Activated naive CD8-positive, alpha-beta T cell treated with anti-CD3 and anti-CD28 coated beads, Interleukin-2, amount 50 U/mL, for 24 hours (primary cell): ENCODE measurements at places on chromosomes 3 and 15.
A peak's percentile ranks its signal among the peaks of the same experiment; 100 is the strongest.

DNA sequence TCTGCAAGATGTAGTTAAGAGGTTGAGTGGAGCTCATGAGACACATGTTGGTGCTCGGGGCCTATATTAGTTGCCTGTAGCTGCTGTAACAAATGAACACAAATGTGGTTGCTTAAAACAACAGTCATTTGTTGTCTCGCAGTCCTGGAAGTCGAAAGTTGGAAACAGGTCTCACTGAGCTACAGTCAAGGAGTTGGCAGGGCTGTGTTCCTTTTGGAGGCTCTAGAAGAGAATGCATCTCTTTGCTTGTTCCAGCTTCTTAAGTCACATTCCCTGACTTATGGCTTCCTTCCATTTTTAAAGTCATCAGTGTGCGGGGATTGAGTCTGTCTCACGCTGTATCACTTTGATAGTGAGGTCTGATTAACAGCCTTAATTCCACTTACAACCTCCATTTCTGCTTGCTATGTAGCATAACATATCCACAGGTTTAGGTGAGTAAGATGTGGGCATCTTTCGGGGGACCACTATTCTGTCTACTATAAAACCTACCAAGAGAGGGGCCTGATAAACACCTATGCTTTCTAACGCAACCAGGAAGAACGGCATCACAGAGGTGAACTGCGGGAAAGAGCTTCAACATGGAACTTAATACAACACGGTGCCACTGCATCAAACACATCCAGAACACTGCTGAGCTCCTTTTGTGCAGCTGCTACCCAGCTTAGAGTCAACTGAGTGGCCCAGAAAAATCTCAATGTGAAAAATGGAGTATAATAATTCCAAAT, 119.4 kb downstream of the ATP10A start:
- DNase-seq, result no peak

DNA sequence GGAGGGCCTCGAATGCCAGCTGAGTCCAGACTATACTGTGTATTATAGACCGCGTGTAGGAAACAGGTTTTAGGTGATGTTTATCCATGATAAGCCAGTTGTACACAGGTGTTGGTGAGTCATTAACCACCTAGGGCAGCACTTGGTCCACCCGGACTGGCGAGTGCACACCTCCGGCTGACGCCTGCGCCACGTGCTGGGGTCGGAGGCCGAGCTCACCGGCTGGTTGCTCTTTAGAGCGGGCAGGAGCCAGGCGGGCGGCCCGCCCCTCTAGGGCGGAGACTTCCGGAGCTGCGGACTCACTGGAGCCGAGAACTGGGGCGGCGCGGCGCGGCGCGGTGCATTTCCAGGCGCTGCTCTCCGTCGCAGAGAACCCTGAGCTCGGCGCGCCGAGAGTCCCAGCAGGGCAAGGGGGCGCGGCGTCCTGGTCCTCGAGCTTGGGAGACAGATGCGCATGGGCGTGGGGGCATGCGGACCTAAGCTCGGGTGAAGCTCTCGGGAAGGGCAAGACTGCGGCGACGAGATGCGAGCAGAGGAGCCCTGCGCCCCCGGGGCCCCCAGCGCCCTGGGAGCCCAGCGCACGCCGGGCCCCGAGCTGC, at the start of gene ESYT3:
Gene ESYT3, plus strand, starts transcription at position 341 of the 599 bp plus-strand sequence. Its CDS starts 183 bp downstream, at position 524.
- DNase-seq, result peak; percentile 69

- DNase-seq, result no peak
Measured at GRCh38 chr3:175005881-175006280, 146.7 kb downstream of the NAALADL2 start.

- DNase-seq, result peak; percentile 36
Measured at GRCh38 chr15:64895285-64896065, 16.2 kb upstream of the ANKDD1A start.

GRCh38 chr3:89300526-89300925, 193.1 kb downstream of the EPHA3 start:
- DNase-seq, result no peak

- no peak for DNase-seq
Measured at GRCh38 chr3:3893590-3893989, 94.4 kb downstream of the LRRN1 start.

DNA sequence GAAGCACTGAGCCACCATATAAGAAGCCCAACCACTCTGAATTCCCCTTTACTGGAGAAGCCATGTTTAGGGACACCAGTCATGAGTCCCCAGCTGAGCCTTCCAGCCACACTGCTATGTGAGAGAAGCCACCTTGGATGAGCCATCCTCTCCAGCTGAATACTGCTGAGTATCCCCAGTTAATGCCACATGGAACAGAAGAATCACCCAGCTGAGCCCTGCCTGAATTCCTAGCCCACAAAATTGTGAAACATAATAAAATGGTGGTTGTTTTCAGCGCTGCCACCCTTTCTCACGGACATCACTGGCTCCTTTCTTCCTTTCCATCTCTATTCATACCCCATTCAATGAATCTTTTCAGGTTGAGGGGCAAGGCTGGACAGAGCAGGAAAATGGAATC, 22.1 kb upstream of the LYZL4 start:
- no peak for DNase-seq

DNA sequence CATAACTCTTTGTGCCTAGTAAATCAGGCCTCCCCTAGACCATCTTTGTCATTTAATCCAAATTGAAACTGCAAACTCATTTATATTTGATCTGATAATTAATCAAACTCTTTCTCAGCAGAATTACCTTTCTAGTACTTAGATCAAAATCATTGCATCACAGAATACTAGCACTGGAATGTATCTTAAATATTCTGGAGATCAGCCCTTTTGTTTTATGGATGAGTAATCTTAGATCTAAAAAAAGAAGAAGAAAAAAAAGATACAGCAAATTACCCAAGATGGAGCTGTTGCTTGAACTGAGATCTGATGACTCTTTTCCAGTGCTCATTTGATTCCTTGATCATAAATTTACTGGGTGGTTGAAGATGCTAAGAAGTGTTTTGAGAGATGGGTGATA, 47.9 kb downstream of the NAALADL2 start:
- DNase-seq, result no peak

DNA sequence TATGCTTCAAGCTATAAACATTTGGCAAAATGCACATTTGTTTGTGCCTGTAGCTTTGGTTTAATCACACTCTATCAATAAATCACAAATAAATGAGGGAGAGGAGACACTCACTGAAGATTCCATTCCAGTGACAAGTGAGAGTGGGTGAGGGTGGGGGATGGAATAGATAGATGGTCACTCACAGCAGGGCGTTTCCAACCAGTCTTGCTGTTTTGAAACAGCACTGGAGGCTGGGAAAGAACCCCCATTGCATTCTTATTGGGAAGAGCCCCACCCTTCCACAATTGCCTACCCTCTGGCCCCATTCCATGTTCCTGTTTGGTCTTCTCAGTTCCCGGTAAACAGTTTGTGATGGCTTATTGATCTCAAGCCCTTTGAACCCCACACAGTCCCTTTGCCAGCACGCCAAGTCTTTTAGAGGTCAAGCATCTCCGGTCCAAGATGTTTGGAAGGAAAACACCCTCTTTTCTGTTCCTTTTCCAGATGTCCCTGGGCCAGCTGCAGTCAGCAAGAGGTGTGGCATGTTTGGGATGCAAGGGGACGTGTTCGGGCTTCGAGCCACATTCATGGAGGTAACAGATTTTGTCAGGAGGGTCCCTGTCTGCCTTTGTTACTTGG, 30.7 kb downstream of the LMCD1 start:
- no peak for DNase-seq

GRCh38 chr3:191966556-191966955, 505.6 kb downstream of the PYDC2 start:
- DNase-seq, result no peak

DNA sequence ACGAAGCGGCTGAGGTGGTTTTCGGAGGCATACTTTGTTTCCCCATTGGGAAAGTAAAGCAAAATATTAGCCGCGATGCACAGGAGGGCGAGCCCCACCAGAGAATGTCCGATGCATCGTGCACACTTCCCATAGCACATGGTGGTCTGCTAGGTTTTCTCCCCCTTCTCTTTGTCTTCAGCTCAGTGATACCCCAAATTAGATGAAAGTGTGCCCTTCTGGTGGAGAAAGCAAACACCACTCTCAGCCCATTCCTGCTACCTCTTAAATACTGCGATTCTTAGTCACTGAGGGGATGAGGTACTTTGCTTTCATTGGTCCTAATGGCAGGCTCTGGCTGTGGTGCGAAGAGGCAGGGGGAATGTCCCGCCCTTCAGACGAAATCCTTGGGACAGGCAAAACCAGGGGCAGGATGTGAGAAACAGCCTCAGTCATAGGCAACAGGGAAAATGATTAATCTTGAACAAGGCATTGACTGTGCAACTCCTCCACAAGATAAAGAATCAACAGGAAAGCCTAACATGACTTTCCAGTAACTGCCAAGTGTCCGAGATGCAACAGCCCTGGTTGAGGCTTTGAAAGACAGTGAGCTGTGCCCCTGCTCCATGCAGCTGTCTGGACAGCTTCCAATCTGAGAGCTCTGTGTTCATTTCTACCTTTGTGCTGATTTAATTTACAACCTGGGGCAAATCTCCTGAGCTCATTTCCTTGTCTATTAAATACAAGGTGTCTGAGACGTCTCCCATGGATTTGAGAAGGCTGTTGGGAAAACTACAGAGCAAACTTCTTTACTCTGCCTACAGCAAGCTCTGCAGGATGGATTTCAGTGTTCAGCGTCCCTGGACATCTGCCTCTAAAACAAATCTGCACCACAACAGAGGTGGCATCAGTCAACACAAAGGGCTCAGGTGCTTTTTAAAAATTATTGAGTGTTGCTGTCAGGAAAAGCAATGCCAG, at the start of gene TM4SF1:
Gene TM4SF1, minus strand, starts transcription at position 242 of the 957 bp plus-strand sequence. Its CDS starts 102 bp downstream, at position 140.
- no peak for DNase-seq

- DNase-seq, result no peak
Measured at GRCh38 chr15:96341513-96342405, 11.3 kb downstream of the NR2F2 start.

DNA sequence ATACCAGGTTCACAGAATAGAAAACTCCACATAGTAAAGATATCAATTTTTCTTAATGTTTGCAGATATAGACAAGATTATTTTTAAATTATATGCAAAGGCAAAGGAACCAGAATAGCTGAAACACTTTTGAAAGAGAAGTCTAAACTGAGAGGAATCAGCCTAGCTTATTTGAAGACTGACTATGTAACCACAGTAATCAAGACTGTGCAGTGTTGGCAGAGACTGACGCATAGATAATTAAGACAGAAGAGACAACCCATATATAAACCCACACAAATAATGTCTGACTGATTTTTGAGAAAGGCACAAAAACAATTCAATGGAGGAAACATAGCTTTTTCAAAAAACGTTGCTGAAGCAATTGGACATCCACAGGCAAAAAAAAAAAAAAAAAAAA, 28.6 kb upstream of the ACKR4 start:
- DNase-seq, result no peak

DNA sequence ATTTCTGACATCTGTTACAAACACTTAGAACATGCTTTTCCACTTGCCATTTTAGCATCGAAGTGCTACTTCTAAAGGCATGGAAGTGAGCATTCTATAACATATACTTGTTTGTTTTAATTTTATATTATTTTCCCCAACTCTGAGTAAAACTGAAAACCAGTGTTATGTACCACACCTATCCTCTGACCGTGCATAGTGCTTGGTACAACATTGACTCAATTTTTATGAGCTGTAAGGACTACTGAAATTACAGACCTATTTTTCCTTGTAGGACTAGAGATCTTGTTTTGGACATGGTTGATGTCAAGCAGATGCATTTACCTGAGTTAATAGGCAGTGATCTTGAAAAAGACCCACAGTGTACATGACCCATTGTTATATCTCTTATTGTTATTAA, 51.5 kb upstream of the CCNB2 start:
- no peak for DNase-seq

- DNase-seq, result no peak
Measured at GRCh38 chr15:54719325-54719724, 477.4 kb downstream of the RSL24D1 start.

- DNase-seq, result no peak
Measured at GRCh38 chr3:130424837-130425236, 79.4 kb downstream of the COL6A5 start.

GRCh38 chr3:37605572-37606153, 256.0 kb upstream of the CTDSPL start:
- DNase-seq, result no peak

- DNase-seq, result no peak
Measured at GRCh38 chr3:47912006-47912504, 104.2 kb downstream of the MAP4 start.

GRCh38 chr3:65778968-65779367, 259.8 kb downstream of the MAGI1 start:
- no peak for DNase-seq

GRCh38 chr3:51873876-51874275, 1.5 kb downstream of the IQCF5 start:
- no peak for DNase-seq

DNA sequence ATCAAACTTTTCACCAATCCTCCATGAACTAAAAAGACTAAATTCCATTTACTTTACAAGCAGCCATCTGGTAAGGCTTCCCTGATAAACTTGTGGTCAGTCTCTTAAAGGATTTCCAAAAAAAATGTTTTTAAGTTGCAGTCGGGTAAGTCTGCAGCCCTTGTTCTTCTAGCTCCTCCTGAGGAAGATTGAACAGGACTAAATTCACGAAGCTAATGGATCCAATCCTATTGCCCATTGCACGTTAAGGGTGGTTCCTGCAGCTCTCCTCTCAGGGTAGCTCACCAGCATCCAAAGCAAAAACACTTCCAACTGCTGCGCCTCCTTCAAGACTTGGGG, 2.8 kb downstream of the HES1 start:
- no peak for DNase-seq

DNA sequence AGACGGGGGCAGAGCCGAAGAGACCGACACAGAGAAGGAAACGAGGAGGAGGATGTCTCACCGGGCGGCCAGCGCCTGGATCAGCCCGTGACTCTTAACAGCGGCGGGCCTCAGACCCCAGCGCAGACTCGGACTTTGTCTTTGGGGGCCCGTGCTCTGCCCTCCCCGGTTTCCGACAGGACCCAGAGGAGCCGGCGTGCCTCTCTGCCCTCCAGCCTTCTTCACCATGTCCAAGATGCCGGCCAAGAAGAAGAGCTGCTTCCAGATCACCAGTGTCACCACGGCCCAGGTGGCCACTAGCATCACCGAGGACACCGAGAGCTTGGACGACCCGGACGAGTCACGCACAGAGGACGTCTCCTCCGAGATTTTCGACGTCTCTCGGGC, 1.0 kb downstream of the TSC22D2 start:
- no peak for DNase-seq

DNA sequence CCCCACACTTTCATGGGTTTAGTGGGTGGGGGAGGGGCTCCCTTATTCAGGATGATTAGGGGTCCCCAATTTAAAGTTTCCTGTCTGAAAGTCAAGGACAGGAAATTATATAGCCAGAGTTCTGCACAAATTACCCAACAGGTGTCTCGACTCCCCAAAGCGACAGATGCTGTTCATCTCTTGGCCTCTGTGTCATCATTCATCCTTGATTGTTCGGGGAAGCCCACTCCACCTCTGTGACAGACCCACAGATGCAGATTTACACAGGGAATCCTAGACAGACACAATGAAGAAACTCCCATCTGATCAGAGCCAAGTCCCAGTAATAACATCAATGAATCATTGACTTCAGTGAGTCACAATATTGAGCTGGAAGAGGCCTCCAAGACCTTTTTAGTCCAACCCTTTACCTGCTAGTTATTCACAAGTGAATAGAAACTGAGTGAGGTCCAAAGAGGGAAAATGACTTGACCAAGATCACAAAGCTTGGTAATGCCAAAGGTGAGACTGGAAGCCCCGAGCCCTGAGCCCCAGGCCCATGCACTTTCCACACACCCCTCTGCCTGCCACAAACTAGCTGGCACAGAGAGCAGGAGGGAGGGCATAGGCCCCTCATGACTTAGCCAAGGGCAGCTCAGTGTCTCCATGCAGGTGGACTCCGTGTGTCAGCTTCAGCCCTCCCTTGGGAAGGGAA, 7.9 kb upstream of the SRP14 start:
- no peak for DNase-seq
